Stimulated activated CD4-positive, alpha-beta T cell treated with anti-CD3 and anti-CD28 coated beads, Interleukin-2, amount 100 ng/mL, for 4 hours (primary cell): ENCODE measurements at places on chromosomes 16 and 17.

- no peak for DNase-seq
These were observed 372.2 kb upstream of the CDH11 start for GRCh38 chr16:65494080-65494479.

- no peak for DNase-seq
These were observed 31.8 kb upstream of the NSRP1 start for GRCh38 chr17:30084788-30085187.

GRCh38 chr17:42460371-42460770, 1.7 kb downstream of the ATP6V0A1 start:
- DNase-seq, result no peak

GRCh38 chr17:59964482-59965328, at the start of gene RNFT1:
TSS of gene RNFT1 (minus strand) at chr17:59964740. CDS start at chr17:59964663, 77 bp downstream.
- DNase-seq, result peak; percentile 92

GRCh38 chr16:10629592-10629963, 49.2 kb upstream of the EMP2 start:
- DNase-seq, result no peak

GRCh38 chr17:74042744-74043486, 160.6 kb upstream of the RPL38 start:
- DNase-seq, result no peak

GRCh38 chr16:75203096-75203495, 3.9 kb downstream of the CTRB2 start:
- DNase-seq, result no peak

DNA sequence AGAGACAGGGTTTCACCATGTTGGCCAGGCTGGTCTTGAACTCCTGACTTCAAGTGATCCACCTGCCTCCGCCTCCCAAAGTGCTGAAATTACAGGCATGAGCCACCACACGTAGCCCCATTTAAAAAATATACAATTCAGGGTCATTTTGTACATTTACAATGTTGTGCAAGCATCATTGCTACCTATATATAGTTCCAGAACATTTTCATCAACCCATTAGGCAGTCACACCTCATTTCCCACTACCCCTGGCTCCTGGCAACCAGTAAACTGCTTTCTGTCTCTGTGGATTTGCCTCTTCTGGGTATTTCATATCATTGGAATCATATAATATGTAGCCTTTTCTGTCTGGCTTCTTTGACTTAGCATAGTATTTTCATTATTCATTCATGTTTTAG, 6.7 kb downstream of the LRRC36 start:
- DNase-seq, result no peak

DNA sequence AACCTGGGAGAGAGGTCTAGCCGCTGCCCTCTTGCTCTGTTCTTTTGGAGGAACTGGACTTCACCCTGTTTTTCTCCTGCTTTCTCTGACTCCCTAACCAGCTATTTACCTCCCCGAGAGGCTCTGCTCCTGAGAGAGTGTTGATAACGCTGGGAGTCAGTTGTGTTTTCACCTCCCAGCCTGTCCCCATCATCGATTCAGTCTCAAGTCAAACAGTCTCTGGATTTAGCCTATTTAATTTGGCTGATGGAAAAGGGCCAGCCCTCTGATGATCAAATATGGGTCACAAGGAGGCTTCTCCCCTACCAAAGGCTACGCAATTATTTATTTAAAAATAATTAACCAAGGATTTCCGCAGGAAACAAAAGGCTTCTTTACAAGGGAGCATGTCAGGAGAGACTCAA, 31.8 kb downstream of the HNF1B start:
- DNase-seq, result no peak

DNA sequence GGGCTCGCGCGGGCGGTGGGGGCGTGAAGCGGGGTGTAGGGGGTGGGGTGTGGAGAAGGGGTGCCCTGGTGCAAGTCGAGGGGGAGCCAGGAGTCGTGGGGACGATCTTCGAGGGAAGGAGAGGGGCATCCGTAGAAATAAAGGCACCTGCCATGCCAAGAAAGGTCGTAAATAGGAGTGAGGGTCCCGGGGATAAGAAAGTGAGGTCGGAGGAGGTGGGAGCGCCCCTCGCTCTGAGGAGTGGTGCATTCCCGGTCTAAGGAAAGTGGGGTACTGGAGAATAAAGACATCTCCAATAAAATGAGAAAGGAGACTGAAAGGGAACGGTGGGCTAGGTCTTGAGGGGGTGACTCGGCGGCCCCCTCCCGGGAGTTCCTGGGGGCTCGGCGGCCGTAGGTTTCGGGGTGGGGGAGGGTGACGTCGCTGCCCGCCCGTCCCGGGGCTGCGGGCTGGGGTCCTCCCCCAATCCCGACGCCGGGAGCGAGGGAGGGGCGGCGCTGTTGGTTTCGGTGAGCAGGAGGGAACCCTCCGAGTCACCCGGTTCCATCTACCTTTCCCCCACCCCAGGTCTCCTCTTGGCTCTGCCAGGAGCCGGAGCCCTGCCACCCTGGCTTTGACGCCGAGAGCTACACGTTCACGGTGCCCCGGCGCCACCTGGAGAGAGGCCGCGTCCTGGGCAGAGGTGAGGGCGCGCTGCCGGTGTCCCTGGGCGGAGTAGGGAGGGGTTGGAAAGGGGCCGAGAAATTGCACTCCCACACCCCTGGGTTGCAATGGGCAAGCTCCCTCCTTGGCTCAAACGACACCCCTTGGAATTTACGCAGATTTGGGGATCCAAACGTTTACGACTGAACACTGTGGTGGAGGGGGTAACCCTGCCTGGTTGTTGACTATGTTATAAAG, 888 bp downstream of the CDH1 start:
- DNase-seq, result no peak

- DNase-seq, result no peak
These were observed 648.1 kb downstream of the TOX3 start for GRCh38 chr16:51898872-51899271.

DNA sequence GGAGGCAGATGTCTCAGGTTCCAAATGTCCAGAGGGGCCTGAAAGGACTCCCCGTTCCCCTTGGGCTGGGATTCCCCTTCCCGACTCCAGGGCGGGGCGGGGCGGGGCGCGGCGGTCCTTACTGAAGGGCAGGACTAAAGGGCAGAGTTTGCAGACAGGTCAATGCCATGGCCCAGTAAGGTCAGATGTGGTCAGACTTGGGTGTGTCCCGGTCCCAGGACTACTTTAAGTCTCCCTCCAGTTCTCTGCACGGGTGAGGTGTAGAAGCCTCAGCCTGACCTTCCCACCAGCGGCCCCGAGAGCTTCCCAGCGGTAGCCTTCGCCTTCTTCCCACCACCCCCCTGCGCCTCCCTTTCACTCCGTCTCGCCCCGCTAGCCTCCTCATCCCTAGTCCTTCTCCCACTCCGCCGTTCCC, 532 bp downstream of the KDM6B start:
- DNase-seq, result no peak

DNA sequence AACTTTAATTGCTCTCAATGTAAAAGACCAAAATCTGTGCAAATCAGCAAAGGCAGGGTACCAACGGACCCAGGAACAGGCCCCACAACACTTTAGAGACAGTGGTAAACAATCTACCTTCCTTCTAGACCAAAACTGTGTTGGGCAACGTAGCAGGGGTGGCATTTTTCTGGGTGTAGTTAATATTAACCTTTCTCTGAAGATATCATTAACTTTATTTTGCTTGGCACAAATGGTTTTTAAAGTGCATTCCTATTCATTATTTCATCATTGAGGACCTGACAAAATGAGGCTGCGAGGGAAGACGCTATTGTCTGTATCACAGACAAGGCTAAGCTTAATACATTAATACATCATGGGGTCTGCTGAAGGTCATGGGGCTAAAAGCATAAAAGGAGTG, 37.9 kb upstream of the TRAP1 start:
- DNase-seq, result no peak

- no peak for DNase-seq
These were observed 33.7 kb downstream of the LITAFD start for GRCh38 chr16:8915722-8916301.

DNA sequence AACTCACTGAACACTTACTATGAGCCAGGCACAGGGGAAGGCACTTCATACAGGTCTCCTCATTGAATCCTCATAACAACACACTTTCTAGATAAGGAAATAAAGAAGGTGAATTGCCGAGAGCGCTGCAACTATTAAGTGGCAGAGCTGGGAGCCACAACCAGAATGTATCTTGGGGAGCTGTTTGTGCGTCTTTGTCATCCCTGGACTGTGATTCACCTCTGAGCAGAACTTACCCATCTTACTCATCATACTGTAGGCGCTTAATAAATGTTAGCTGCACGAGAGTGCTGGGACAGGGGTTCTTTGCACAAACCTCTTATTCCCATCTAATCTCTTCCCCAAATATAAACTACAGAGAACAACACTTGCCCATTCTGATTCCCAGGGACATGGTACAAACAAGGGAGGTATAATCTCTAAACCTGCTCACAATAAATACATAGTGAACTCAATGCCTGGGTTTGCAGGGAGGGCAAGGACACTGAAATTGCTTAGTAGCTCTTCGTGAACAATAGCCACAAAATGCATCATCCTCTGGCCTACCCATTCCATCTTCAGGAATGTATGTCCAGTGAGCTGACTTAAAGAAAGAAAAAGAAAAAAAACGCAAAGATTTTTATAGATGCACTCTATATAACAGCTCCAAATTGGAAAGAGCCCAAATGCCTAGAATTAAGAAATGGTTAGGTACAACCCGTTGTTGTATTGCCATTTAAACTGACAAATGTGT, 43.0 kb downstream of the MYO18A start:
- DNase-seq, result no peak

GRCh38 chr17:65231086-65231485, 93.9 kb downstream of the RGS9 start:
- no peak for DNase-seq

GRCh38 chr17:75539967-75540729, 14.7 kb downstream of the LLGL2 start:
- no peak for DNase-seq

DNA sequence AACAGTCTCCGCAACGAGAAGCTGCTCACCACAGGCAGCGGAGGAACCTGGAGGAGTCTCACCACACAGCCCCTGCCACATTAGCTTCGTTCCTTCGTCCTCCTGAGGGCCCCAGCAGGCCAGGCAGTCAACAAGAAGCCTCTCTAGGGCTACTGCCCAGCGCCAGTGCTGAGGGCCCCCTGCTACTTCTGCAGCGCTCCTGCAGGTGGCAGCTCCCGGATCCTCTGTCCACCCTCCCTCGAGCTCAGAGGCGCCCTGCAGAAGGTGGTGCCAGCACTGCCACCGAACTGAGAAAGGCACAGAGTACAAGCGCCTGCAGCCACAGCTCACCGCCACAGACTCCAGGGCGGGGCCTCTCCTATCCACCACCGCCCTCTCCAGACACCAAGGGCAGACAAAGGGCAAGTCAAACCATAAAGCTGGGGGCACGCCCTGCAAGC, 27.3 kb downstream of the KDM8 start:
- peak; percentile 46 for DNase-seq

- no peak for DNase-seq
These were observed 15.6 kb upstream of the UTP6 start for GRCh38 chr17:31917065-31917529.

DNA sequence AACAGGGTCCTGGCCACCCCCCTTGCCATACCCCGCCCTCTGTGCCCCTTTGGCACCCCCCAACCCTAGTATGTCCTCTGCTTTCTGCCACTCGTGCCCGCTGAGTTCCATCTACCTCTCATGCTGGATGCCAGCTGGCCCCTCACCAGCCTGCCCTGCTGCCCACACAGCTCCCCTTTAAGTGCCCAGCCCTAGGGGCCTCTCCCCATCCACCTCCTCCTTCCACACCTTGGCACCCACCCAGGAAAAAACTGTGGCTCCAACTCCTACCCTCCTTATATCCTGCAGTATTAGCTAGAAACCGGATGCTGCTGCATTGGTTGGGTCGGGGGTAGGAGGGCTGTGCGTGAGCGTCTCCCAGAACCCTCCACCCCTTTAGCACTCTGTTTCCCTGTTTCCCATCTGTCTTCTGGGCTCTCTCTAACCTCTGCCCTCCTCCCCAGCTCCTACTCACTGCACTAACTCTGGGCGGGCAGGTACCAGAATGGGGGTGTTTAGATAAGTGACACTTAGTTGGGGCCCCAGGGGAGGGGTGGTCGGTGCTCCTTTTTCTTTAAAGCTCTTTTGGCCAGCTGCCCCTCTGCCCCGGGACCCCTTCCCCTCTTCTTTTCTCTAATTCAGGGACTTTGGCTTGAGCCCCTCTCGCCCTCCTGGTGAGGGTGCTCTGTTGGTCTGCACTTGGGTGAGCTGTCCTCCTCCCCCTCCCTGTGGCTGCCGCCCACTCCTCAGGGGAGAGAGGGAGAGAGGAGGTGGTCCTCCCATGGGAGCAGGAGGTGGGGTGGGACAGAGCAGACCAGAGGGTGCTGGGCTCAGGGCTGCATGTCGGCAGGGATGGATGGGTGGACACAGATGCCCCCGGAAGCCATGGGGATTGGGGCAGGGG, 9.9 kb downstream of the NR1D1 start:
- no peak for DNase-seq

- peak; percentile 29 for DNase-seq
These were observed 61.7 kb upstream of the LGALS9 start for GRCh38 chr17:27569257-27569722.

- no peak for DNase-seq
These were observed 32.7 kb upstream of the SCNN1B start for GRCh38 chr16:23269248-23269953.

DNA sequence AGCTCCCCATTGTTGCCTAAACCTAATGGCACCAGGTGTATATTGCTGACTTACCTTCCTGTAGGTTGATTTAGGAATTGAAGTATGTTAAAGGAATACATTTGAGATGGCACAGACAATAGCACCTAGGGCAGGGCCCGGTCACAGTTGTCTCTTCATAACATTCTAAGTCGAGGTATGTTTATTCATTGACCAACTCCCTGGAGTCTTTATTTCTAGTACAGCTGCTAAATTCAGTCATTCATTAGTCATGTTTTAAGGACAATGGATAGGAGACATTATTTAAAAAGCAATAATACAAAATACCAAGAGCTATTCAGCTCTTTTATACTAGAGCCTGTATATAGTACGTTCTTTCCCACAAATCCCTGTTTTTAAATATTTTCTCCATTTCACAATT, 369.5 kb upstream of the HSBP1 start:
- no peak for DNase-seq

- no peak for DNase-seq
These were observed 1.7 kb downstream of the TMEM170A start for GRCh38 chr16:75462806-75463205.

DNA sequence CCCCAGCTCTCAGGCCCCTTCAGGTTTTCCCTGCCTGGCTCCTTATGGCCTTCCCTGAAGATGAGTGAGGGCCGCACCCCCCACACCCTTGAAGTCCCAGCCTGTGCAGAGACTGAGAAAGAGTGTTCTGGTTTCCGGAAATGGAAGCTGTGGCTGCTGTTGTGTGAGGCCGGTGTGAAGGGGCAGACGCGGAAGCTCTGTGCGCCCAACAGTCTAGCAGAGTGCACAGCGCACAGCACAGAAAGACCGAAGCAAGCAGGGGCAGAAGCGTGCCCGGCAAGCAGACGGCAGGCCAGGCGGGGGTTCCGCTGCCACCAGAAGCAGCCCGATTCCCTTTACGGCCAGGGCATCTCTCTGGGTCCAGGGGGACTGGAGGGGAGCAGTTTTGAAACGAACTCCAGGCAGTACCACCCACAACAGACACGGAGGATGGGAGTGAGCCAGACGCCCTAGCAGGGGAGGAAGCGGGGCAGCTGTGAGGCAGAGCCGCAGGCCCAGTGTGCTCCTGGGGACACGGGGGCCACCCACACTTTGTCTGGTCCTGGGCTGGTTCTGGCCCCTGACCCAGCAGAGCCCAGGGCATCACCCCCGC, 16.7 kb downstream of the TPSG1 start:
- no peak for DNase-seq

GRCh38 chr17:62641153-62641552, 13.7 kb downstream of the MRC2 start:
- DNase-seq, result no peak

- no peak for DNase-seq
These were observed 24.2 kb downstream of the MYO18A start for GRCh38 chr17:29155966-29156338.

GRCh38 chr16:69818891-69819545, 56.9 kb downstream of the WWP2 start:
- DNase-seq, result no peak
